ENCODE measurements at places on chromosomes 2 and 18. TPM values are rescaled to one million over a fixed set of nuclear protein-coding genes. Genes with fewer than 3 reads are reported as not detected.

Gene SP100
- total RNA-seq: 153 TPM

- DNase-seq: no peak
Observed at GRCh38 chr2:159738509-159739390, 26.4 kb downstream of the MARCHF7 start.

Gene TMEM178A
- 0.32 TPM for total RNA-seq

DNA sequence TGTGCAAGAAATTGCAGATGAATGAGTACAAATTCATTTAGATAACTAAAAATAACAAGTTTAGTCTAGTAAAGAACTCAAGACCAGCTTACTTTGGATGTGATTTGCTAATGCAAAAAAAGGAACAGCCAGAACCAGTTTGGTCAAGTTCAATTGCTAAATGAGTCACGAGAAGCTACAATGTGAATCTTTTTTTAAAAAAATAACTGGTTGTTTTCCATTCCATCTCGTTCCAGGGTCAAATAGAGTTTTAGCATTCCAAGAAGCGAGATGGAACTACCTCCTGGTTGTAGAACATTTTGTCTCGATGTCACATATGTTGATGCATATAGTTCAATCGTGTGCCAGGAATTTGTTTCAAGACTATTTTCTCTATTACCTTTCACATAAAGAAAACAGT, 65.0 kb upstream of the IKZF2 start:
- DNase-seq: no peak

DNA sequence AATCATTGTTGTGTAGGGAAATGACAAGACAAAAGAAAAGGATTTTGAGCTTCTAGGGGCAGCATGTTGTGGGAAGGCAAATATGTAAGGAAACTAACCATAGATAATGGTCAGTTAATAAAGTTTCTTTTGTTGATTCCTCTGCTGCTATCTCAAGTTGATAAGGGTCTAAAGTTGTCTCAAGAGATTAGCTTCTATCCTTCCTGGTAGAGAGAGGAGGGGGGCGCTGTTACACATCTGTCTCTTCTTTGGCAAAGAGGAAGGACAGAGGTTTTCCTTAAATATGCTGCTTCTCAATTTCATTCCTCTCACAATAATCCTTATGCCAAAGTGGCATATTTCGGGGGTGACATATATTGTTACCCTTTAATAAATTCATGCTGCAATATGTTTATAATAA, 944.0 kb downstream of the DPP10 start:
- no peak for DNase-seq

GRCh38 chr2:74884118-74884762, 50.3 kb downstream of the HK2 start:
- DNase-seq: no peak

GRCh38 chr2:109258376-109258775, 129.4 kb downstream of the SH3RF3 start:
- no peak for DNase-seq
